ENCODE measurements at places on chromosomes 1 and 21. TPM values are rescaled to one million over a fixed set of nuclear protein-coding genes. Genes with fewer than 3 reads are reported as not detected.

The IL19 gene
- not detected for total RNA-seq

The GPR37L1 gene
- 0.13 TPM for total RNA-seq

The CD2 gene
- total RNA-seq: not detected

The FNBP1L gene
- 20.5 TPM for total RNA-seq

The C1orf185 gene
- total RNA-seq: not detected

The CD1E gene
- total RNA-seq: not detected

The TRIM33 gene
- 15.7 TPM for total RNA-seq

The CNN3 gene
- total RNA-seq: 52.3 TPM

The CSF3R gene
- total RNA-seq: not detected

The TTC3 gene
- 35.9 TPM for total RNA-seq

The ACBD3 gene
- total RNA-seq: 26.0 TPM

The NUDT4B gene
- total RNA-seq: not detected

The CCDC185 gene
- total RNA-seq: 0.13 TPM

The MAN1C1 gene
- 0.25 TPM for total RNA-seq

The NPPA gene
- not detected for total RNA-seq

The ANGPTL3 gene
- not detected for total RNA-seq

The ACTA1 gene
- 0.13 TPM for total RNA-seq

The CRYAA gene
- not detected for total RNA-seq

The CFHR1 gene
- total RNA-seq: not detected

The NID1 gene
- 8.1 TPM for total RNA-seq

The LGR6 gene
- total RNA-seq: 0.41 TPM

The SLC45A1 gene
- 2.5 TPM for total RNA-seq

The HDGF gene
- 466 TPM for total RNA-seq

The CDA gene
- total RNA-seq: 32.1 TPM

The FAM131C gene
- 16.5 TPM for total RNA-seq

The KCNJ6 gene
- total RNA-seq: 2.2 TPM
